ENCODE measurements at places on chromosomes 5 and 9. TPM values are rescaled to one million over a fixed set of nuclear protein-coding genes. Genes with fewer than 3 reads are reported as not detected.

GRCh38 chr9:117706421-117707116, 2.4 kb downstream of the TLR4 start:
- peak overlapping the region; percentile 60 for H3K27ac ChIP-seq
- no peak for DNase-seq
- H3K36me3 ChIP-seq: no peaks in the 10 kb centered on the region
- H3K27me3 ChIP-seq: no peaks in the 10 kb centered on the region
- H3K4me1 ChIP-seq: no peaks in the 10 kb centered on the region
- H3K4me3 ChIP-seq: no peak overlapping the region

GRCh38 chr9:2214707-2215106, 199.6 kb downstream of the SMARCA2 start:
- H3K27ac ChIP-seq: no peak overlapping the region
- DNase-seq: no peak
- no peaks in the 10 kb centered on the region for H3K4me1 ChIP-seq
- no peaks in the 10 kb centered on the region for H3K36me3 ChIP-seq
- H3K4me3 ChIP-seq: no peak overlapping the region

DNA sequence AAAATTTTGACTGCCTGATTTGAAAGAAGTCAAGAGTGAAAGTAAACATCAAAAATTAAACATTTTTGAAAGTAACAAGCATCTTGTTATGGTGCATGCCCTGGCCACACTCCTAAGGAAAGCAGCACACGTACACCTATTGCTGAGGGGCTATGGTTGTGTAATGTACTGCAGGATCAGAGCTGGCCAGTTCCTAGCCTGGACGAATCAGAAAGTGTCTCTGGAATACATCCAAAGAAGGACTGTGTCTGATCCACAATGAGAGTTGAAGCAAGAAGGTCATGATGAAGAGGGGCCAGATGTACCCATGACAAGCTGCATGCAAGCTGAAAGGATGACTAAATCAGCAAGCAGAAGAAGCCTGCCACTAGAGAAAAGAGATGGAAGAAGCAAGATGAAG, 618.2 kb downstream of the TLE1 start:
- no peak for DNase-seq
- H3K27ac ChIP-seq: no peak overlapping the region
- H3K36me3 ChIP-seq: no peaks in the 10 kb centered on the region

- H3K4me3 ChIP-seq: peak overlapping the region; percentile 64
- H3K36me3 ChIP-seq: no peaks in the 10 kb centered on the region
- peak overlapping the region; percentile 91 for H3K27ac ChIP-seq
- H3K27me3 ChIP-seq: no peaks in the 10 kb centered on the region
Measured at GRCh38 chr9:6413365-6414246, 607 bp downstream of the UHRF2 start.

DNA sequence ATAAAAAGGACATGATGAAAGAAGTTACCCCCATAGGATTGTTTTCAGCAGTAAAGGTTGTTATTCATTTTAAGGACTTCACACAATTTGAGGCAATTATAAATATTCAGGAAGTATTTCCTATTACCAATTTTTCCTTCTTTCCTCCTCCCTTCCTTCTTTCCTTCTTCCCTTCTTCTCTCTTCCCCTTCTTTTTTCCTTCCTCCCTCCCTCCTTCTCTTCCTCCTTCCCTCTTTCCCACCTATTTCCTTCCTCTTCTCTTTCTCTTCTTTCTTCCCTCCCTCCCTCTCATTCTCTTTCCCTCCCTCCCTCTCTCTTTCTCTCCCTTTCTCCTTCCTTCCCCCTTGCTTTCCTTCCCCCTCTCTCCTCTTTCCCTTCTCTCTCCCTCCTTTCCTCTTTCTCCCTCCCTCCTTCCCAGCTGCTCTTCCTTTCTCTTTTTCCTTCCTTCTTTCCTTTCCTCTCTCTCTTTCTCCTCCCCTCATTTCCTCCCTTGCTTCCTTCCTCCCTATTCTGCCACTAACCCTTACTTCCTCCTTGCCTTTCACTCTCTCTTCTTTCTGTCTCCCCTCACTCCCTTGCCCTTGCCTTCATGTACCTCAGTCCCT, 105.1 kb downstream of the ADRB2 start:
- no peaks in the 10 kb centered on the region for H3K27me3 ChIP-seq
- H3K27ac ChIP-seq: no peak overlapping the region
- no peaks in the 10 kb centered on the region for H3K4me1 ChIP-seq
- no peak overlapping the region for H3K4me3 ChIP-seq
- no peaks in the 10 kb centered on the region for H3K36me3 ChIP-seq
- no peak for DNase-seq

- no peak for DNase-seq
- H3K36me3 ChIP-seq: no peaks in the 10 kb centered on the region
- H3K4me3 ChIP-seq: no peak overlapping the region
- no peaks in the 10 kb centered on the region for H3K4me1 ChIP-seq
Measured at GRCh38 chr9:76453785-76454184, 5.2 kb upstream of the GCNT1 start.

DNA sequence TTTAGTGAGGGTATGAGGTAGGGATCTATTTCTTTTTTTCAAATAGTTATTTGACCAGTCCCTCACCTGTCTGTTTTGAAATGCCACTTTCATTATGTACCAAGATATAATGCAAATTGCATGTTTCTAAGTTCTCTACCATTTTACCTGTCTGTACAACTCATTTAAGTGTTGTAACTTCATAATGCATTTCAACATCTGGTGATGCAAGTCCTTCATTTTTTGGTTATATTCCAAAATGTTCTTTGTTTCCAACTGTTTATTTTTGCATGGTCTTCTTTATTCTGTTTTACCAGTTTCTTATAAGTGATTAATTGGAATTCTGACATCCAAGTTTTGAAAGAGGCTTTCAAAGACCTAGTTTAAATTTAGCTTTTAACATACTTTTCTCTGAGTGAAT, 26.8 kb downstream of the TDRD7 start:
- H3K36me3 ChIP-seq: no peaks in the 10 kb centered on the region
- no peak for DNase-seq
- H3K4me3 ChIP-seq: no peak overlapping the region
- H3K4me1 ChIP-seq: no peaks in the 10 kb centered on the region
- H3K27ac ChIP-seq: no peak overlapping the region

DNA sequence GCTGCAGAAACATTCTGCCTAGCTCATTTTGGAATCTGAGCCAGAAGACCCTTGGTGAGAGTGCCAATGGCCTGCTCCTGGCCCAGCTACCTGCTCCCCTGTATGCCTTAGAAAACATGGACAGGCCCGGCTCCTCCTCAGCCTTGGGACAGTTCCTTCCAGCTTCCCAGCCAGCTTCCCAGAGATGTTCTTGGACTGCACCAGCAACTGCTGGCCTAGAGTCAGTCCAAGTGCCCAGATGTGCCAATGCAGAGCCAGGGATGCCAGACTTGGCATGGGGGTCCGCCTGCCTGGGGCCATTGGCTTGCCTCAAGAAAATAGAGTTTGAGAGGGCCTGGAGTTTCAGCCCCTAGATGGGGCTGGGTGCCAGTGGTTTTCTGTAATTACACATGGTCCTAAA, 142.2 kb upstream of the TRIM32 start:
- H3K27ac ChIP-seq: peak overlapping the region; percentile 3
- no peaks in the 10 kb centered on the region for H3K27me3 ChIP-seq
- H3K36me3 ChIP-seq: no peaks in the 10 kb centered on the region
- H3K4me1 ChIP-seq: no peaks in the 10 kb centered on the region
- no peak for DNase-seq

GRCh38 chr5:56481428-56482357, 248.6 kb upstream of the ANKRD55 start:
- H3K36me3 ChIP-seq: no peaks in the 10 kb centered on the region
- DNase-seq: peak; percentile 44
- H3K4me3 ChIP-seq: peak overlapping the region; percentile 65
- H3K27ac ChIP-seq: peak overlapping the region; percentile 97

- H3K4me3 ChIP-seq: no peak overlapping the region
- no peaks in the 10 kb centered on the region for H3K36me3 ChIP-seq
- no peaks in the 10 kb centered on the region for H3K27me3 ChIP-seq
- no peaks in the 10 kb centered on the region for H3K4me1 ChIP-seq
- DNase-seq: peak; percentile 54
- no peak overlapping the region for H3K27ac ChIP-seq
Measured at GRCh38 chr5:157476702-157477408, 16.8 kb downstream of the NIPAL4 start.

DNA sequence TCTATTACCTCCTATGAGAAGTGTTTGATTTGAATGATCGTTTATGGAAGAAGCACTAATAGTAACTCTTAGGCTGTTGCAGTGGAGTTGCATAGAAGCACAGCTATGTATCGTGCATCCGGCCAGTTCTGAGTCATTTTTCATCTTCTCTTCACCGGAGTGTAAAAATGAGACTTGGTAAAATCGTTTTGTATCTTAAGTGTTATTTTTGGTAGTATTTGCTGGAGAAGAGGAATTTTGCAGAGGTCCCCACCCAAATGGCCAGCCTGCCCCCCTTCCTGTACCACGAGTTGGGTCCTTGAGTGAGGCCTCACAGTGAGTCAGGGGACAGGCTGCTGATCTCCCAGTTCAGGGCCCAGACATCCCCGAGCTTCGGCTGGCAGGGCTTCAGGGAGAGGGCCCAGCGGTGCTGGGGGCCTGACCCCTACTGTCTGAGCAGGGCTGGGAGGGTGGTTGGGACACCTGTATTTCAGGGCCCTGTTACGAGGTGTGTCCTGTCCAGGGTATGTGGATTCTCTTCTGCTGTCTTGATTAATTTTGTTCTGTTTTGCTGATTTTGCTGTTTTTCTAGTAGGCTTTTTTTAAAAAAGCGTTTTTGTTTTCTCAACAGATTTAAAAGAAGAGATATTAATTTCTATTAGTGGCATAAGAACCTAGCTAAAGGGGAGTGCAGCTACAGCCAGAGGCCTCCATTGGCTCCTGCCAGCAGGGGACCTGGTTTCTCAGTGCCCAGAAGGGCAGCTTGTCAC, 210.8 kb downstream of the TRIO start:
- DNase-seq: no peak
- H3K27me3 ChIP-seq: no peaks in the 10 kb centered on the region
- no peak overlapping the region for H3K4me3 ChIP-seq
- no peak overlapping the region for H3K27ac ChIP-seq

- no peak for DNase-seq
- H3K36me3 ChIP-seq: no peaks in the 10 kb centered on the region
- H3K27ac ChIP-seq: no peak overlapping the region
- H3K27me3 ChIP-seq: no peaks in the 10 kb centered on the region
- H3K4me1 ChIP-seq: no peaks in the 10 kb centered on the region
Measured at GRCh38 chr5:179414459-179415261, 69.4 kb upstream of the ADAMTS2 start.

DNA sequence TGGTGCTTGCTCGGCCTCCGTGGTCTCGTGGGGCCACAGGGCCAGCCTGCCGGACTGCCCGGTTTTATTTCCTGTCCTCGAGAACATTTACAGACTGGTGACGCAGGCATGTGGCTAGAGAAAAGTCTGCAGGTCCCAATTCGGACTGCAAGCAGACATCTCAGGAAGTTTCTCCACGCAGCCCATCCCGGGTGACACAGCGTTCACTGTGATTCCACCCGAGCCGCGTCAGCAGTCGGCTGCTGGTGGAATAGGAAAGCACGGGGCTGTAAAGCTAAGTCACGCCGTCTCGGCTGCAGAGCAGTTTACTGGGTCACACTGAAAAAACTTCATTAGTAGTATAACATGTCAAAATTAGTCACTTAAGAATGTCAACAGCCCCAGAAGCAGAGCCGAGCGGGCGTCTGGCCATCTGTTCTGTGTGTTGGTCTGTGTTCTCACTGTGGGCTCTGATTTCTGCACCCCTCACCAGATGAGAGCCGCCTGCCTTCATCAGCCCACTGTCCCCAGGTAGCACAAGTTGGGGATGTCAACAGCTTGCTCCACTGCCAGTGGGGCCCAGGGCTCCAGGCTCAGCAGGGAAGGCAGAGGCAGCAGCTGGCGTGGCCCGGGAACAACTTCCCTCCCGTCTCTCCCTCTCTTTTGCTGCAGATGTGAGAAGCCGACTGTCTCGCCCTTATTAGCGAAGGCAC, 363.7 kb downstream of the IRX2 start:
- no peaks in the 10 kb centered on the region for H3K27me3 ChIP-seq
- no peak overlapping the region for H3K27ac ChIP-seq
- DNase-seq: no peak
- no peak overlapping the region for H3K4me3 ChIP-seq

- no peak overlapping the region for H3K4me3 ChIP-seq
- H3K27ac ChIP-seq: peak overlapping the region; percentile 90
- H3K36me3 ChIP-seq: no peaks in the 10 kb centered on the region
- DNase-seq: no peak
Measured at GRCh38 chr5:131672776-131673175, 37.7 kb upstream of the RAPGEF6 start.

DNA sequence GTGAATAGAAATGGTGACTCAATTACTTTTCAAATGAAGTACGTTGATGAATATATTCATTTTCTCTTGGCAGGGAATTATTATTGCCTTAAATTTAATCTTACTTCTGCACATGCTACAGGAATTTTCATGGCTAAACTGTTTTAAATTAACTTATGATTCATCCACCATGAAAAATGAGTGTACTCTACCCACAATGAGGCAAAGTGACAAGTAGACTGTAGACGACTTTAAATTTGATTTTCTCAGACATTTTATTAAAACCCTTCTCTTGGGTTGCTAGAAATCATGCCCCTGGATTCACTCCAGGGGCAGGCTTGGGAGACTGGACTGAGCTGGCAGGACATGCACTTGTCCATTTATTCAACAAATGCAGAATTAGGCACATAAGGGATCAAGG, 23.5 kb upstream of the ERAP2 start:
- no peak overlapping the region for H3K27ac ChIP-seq
- H3K4me3 ChIP-seq: no peak overlapping the region
- no peaks in the 10 kb centered on the region for H3K4me1 ChIP-seq
- H3K27me3 ChIP-seq: no peaks in the 10 kb centered on the region

- no peak overlapping the region for H3K27ac ChIP-seq
- no peaks in the 10 kb centered on the region for H3K36me3 ChIP-seq
- no peak for DNase-seq
- no peaks in the 10 kb centered on the region for H3K27me3 ChIP-seq
- H3K4me1 ChIP-seq: no peaks in the 10 kb centered on the region
Measured at GRCh38 chr5:169063316-169063953, 237.5 kb downstream of the SLIT3 start.

- H3K4me3 ChIP-seq: no peak overlapping the region
- DNase-seq: no peak
- no peaks in the 10 kb centered on the region for H3K4me1 ChIP-seq
- H3K27me3 ChIP-seq: no peaks in the 10 kb centered on the region
- no peak overlapping the region for H3K27ac ChIP-seq
Measured at GRCh38 chr5:13540168-13540750, 404.2 kb downstream of the DNAH5 start.

- H3K4me3 ChIP-seq: no peak overlapping the region
- no peaks in the 10 kb centered on the region for H3K36me3 ChIP-seq
- no peaks in the 10 kb centered on the region for H3K27me3 ChIP-seq
- no peak overlapping the region for H3K27ac ChIP-seq
- no peak for DNase-seq
- H3K4me1 ChIP-seq: no peaks in the 10 kb centered on the region
Measured at GRCh38 chr5:79285833-79286232, 49.9 kb downstream of the JMY start.

The CCDC183 gene
- total RNA-seq: 2.0 TPM

The ADGRD2 gene
- not detected for total RNA-seq

The LCN6 gene
- 34.7 TPM for total RNA-seq

The N4BP3 gene
- 9.6 TPM for total RNA-seq

The ZDHHC11 gene
- 1.8 TPM for total RNA-seq

The HBEGF gene
- total RNA-seq: 10.0 TPM

The C1QTNF3 gene
- 10.8 TPM for total RNA-seq

The BHMT2 gene
- not detected for total RNA-seq

The HAVCR1 gene
- not detected for total RNA-seq

The FOXD4L4 gene
- total RNA-seq: not detected

The GRIA1 gene
- 0.37 TPM for total RNA-seq

The ZFP2 gene
- 8.4 TPM for total RNA-seq

The MIGA2 gene
- 36.5 TPM for total RNA-seq

The CENPK gene
- 0.77 TPM for total RNA-seq
